Stimulated activated CD8-positive, alpha-beta memory T cell treated with anti-CD3 and anti-CD28 coated beads, Interleukin-2, amount 100 ng/mL, for 1 hour (primary cell): ENCODE measurements at places on chromosomes 12 and 14.

DNA sequence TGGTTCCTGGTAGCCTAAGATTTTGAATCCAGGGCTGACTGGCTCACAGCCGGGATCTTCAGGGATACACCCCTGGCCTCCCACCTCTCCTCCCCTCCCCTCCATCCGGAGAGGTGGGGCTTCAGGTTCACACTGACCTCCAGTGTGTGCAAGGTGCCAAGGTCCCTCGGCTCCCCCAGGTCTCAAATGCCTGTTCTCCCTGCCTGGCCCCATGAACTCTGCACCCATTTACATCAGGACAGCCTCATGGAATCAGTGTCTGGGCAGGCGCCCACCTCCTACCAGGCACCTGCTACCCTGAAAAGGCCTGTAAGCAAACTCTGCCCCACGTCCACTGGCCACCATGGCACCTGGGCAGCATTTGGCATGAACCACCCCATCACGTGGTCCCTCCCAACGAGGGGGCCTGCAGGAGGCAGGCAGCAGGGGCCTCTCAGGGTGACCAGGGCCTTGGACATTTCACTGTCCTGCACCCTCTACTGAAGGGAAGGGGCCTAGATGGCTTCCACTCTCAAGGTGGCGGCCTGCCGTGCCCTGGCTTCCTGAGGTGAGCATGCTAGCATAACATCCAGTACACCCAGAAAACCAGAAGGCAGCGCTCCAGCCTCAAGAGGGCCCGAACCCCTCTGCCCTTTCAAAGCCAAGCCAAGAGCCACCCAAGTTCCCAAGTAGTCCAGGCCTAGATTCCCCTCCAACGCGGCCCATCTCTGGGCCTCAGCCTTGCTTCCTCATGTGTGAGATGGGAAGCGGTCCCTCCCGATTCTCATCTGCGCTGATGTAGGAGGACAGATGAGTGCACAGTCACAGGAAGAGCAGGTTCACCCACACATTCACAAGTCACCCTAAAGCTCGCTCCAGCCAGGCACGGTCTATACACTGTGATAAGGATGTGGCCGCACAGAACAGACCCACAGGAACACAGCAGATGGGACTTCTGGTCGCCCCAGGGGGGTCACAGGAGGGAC, 37.3 kb downstream of the CCDC85C start:
- DNase-seq = no peak

DNA sequence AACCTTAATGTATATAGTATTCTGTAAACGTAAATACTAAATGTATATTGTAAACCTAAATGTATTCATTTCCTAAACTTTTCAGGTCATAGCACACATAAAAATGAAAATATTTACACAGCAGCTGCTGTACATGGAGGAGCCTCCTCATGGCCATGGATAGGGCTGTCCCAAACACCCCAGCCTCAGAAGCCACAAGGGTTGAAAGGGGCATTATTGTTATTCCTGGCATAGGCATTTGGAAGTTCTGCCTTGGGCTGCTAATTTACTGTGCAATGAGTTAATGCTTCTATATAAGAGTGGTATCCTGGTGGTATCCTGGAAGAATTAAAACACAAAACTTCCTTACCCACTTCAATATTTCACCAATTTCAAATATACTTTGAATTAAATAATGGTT, 159.4 kb downstream of the SLC5A8 start:
- DNase-seq = no peak

DNA sequence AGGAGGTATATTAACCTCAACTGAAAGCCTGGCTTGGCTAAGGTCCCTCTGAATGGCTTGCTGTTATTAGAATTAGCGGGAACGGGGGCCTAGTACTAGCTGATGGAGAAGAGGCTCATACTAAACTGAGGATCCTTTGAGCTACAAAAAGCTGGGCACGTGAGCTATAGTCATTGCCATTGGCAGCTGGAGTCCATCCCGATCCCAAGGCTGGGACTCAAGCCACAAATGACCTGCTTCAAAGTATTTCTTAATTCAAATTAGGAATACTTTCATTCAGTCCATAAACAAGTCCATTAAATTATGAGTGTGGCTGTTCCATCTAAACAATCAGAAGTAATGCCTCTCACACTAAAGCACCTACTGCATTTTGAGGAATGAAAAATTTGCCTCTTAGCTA, 114.5 kb downstream of the DACT1 start:
- no peak for DNase-seq

- DNase-seq = no peak
Observed at GRCh38 chr12:47973870-47974269, 10.5 kb downstream of the TMEM106C start.

DNA sequence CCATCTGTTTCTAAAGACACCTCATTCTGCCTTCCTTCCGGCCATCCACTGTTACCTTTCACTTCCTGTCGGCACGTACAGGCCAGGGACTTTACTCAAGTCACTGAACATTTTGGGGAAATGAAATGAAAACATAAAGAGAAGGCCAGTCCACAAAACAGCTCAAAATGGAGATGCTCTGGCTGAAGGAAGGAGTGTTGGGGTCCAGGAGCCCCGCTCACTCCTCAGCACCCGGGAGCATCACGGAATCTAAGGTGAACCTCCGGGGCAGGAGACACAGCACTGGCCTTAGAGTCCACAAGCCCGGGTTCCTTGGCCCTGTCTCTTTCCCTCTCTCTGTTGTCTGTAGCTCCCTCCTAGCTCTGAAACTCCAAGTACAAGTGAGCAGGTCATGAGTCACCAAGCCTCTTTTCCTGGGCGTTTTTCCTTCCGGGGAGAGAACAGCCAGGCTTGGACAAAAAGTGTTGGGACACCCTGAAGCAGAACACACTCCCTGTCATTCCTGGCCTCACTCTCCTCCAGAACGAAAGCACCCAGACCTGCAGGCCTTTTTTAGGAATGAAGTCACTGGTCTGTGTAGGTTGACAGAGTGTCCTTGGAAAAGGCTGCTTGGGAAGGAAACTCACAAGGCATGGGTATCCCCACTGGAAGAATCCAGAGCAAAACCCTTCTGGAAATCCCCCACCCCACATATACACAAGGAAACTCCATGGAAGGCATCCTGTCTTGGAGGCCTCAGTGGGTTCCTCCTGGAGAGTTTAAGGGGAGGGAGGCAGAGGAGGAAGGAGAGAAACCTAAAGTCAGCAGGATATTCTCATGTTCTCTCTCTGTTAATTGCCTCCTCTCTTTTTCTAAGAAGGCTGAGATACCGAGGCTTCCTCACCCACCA, 245.3 kb downstream of the ZFP36L1 start:
- no peak for DNase-seq

GRCh38 chr14:60093606-60094005, 1.9 kb downstream of the PCNX4 start:
- no peak for DNase-seq

GRCh38 chr12:115709540-115710011, 567.9 kb downstream of the MED13L start:
- DNase-seq = no peak

DNA sequence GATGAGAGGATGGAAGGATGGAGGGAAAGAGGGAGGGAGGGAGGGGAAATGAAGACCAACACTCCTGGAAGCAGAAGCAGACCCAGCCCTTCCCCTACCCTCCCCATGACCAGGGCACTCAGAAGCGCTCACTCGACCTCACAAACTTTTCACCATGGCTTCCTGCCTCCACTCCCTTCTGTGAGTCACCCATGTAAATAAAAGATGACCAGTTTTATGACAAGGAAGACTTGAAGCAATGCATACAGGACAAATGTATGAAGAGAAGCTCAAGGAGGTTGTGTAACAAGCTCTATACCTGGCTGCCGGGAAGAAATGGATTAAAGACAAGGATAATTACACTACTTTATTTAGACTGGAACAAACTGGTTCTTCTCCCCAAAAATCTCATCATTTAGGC, 63.8 kb downstream of the CDC42BPB start:
- DNase-seq = no peak

GRCh38 chr14:103628221-103628683, 759 bp upstream of the KLC1 start:
- DNase-seq = no peak

DNA sequence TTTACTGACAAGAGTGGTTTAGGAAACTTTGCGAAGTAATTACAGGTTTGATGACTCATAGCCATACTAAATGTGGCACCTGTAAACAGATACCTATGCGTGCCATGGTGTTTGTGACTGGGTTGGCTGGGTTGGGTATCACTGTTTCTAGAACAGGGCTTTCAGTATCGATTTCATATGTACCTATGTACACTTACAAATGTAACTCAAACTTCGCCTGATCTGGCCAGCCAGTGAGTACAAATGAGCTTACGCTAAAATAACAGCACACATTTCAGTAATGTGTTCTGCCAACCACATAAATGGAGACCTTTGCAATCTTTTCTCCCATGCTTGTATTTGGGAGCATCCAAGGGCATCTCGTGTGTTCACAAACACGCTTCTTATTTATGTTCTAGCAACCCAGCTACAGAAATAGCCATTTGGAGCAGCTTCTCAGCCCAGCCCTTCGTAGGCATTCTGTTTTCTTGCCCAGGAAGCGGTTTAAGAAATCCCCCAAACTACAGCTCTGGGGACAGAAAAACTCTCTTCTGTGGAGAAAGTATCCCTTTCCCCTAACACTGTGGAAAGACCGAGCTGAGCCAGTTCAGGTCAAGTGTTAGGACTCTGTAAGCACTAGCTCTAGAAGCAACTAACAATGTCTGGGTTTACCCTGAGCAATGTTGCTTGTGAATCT, 42.3 kb upstream of the MDM1 start:
- peak; percentile 15 for DNase-seq

DNA sequence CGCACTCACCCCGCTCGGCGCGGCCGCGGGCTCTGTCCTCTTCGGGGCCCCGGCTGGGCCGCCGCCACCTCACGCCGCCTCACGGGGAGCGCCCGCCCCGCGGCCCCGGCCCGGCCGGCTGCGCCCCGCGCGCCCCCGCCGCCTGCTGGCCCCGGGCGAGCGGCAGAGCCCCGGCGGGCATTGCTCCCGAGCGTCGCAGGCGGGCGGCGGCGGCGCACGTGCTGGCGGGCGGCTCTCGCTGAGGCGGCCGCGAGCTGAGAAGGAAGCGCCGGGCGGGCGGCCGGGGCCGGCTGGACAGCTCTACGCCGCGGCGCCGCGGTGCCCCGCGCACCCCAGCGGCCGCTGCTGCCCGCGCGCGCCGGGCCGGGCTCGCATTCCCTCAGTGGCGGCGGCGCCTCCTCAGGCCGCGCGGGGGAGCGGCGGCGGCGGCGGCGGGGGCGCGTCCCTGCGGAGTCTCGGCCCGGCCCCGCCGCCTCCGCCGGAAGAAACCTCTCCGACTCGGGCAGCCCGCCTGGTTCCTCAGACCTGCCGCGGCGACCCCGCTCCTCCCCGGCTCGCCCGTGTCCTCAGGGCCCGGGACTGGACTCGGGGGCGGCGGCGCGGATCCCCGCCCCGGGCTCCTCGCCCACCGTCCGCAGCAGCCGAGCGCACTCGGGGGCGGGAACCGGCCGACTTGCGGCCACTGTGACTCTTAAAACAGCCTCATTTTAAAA, at the start of gene PITPNM2:
Gene PITPNM2 (minus strand): TSS at position 347 of the 713 bp plus-strand sequence. CDS start 116,500 bp downstream, outside the sequence.
- peak; percentile 21 for DNase-seq

GRCh38 chr12:54980341-54980740, 4.2 kb downstream of the TESPA1 start:
- DNase-seq = no peak

DNA sequence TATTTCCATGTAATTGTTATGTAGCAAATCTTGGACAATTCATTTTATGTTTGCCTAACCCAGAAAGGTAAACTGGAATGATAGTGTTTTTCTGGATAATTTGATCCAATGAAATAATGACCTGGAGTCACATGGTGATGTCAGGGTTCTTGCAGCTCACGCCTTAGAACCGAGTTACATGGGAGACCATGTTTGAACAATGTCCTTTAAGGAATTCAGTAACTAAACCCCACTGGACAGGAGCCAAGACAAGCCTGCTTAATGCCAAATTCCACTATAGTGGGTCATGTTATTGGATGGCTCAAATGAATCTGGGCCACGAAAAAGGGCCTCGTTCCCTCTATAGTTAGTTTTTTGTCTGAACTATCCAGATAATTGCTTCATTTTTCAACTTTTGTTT, 255.8 kb upstream of the HMGA2 start:
- no peak for DNase-seq

DNA sequence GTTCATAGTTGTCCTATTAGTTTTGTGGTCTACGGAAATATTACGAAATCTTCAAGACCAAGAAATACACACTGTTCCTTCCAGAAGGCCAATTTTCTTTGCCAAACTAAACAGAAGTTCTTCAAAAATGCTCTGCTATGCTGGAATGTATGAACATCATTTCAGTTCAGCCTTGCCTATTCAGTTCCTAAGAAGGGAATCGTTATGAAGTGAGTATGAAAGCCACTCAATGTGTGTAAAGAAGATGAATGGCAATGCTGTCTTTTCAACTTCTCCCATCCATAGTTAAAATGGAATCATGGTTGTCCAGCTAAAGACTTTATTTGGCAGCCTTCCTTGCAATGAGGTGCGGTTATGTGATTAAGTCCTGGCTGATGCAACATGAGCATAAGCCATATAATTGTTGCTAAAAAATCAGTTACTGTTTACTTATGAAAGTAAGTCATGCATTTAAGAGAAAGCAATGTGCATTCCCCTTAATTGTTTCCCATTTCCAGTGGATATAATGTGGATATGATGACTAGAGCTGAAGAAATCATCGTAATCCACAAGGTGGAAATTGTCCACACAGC, 73.8 kb upstream of the PTPRR start:
- DNase-seq = no peak

DNA sequence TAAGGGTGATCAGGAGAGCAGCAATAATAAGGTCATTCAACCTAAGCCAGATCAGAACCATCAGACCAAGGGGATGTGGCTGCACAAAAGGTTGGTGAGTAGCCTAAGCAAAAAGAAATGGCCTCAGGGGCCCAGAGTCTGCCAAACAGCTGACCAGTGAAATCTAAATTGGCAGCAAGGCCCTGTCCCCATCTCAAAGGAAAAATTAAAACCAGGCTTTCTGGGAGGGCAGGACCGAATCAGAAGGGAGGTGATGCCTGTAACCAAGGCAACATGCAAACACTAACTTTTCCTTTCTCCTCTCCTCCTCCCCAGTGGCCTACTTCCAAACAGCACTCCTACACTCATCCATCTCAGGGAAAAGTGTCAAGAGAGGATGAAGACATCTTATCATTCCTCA, 256.4 kb downstream of the NUAK1 start:
- no peak for DNase-seq

DNA sequence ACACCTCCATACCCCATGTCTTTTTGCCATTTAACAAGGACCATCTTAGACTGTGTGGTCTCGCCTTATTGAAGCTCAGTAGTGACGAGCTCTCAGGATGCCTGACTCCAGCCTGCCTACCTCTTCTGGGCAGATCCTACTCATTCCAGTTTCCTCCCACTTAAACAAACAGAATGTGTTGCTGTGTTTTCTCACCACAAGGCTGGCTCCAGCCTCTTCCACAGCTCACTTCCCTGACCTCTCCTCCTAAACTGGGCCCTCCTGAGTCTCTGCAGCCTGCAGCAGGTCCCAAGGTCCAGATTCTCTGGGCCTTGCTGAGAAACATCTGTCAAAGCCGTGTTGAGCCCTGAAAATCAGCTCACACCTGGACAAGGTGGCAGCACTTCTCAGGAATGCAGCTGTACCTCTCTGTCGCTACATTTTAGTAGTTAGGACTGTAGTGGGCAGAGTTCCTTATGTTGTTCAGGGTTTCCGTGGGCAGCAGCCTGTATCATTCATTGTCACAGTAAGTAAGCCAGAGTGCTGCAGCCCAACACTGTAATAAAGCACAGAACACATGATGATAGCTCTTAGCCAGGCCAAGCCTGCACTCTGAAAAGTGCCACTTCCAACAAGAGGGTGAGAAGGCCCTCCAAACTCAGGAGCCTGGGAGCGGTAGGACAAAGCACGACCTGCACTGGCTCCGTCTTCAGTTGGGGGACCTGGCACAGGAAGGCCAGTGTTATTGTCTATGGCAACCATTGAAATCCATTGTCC, 68.5 kb downstream of the NKX2-1 start:
- no peak for DNase-seq

GRCh38 chr14:37932008-37932407, 275.7 kb upstream of the SSTR1 start:
- DNase-seq = no peak
